ENCODE measurements at places on chromosomes 16 and 17.

DNA sequence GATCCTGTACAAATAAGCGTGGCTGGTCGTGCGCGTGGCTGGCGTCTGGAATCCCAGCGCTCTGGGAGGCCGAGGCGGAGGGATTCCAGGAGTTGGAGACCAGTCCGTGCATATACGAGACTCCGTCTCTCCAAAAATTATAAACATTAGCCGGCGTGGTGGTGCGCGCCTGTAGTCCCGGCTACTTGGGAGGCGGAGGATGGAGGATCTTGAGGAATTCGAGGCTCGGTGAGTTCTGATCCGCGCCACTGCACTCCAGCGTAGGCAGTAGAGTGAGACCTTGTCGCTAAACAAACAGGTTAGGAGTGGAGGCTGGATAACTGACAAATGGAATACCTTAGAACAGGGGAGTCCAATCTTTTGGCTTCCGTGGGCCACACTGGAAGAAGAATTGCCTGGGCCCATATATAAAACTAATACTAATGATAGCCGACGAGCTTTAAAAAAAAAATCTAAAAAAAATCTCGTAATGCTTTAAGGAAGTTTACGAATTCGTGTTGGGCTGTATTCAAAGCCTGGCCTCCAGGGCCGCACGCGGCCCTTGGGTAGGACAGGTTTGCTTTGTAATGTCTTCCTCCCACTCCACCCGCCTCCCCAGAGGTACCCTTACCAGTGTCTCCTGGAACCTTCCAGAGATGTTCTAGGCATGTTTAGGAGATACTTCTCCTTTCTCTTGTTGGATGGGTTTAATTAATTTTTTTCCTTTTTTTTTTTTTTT lies 909 bp upstream of the RSL1D1 start:
- peak; percentile 45 for DNase-seq

- no peak for DNase-seq
Observed at GRCh38 chr16:27330542-27330941, 16.8 kb downstream of the IL4R start.

DNA sequence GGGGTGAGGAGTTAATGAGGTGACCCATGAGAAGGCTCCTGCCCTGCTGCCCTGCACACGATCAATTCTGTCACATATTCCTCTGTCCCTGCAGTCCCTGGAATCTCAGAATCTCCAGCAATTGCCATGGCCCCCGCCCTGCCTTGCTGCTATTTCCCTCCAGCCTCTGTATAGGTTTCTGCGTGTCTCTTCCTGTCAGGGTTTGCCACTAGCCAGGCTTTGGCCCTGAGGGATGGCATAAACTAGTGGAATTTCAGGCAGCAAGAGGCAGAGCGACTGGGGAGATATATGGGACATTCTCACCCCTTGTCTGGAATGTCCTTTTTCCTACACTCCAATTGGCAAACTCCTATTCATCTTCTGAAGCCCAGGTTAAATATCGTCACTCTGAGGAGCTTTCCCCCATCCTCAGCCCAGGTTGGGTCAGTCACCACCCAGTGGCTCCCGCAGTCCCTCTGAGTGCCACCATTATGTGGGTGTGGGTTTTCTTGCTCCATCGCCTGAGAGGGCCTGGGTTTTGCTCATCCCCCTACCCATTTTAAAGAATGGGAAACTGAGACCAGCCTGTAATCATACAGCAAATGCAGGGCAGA lies 15.5 kb upstream of the NATD1 start:
- DNase-seq = no peak

GRCh38 chr17:76969598-76970172 lies 101.5 kb downstream of the MGAT5B start:
- DNase-seq = no peak

- DNase-seq = no peak
Observed at GRCh38 chr17:31843070-31843745, 15.8 kb downstream of the COPRS start.

GRCh38 chr16:1082952-1083675 lies 10.6 kb downstream of the SSTR5 start:
- DNase-seq = no peak

GRCh38 chr17:33973491-33973890 lies 281.6 kb upstream of the CCL2 start:
- no peak for DNase-seq

DNA sequence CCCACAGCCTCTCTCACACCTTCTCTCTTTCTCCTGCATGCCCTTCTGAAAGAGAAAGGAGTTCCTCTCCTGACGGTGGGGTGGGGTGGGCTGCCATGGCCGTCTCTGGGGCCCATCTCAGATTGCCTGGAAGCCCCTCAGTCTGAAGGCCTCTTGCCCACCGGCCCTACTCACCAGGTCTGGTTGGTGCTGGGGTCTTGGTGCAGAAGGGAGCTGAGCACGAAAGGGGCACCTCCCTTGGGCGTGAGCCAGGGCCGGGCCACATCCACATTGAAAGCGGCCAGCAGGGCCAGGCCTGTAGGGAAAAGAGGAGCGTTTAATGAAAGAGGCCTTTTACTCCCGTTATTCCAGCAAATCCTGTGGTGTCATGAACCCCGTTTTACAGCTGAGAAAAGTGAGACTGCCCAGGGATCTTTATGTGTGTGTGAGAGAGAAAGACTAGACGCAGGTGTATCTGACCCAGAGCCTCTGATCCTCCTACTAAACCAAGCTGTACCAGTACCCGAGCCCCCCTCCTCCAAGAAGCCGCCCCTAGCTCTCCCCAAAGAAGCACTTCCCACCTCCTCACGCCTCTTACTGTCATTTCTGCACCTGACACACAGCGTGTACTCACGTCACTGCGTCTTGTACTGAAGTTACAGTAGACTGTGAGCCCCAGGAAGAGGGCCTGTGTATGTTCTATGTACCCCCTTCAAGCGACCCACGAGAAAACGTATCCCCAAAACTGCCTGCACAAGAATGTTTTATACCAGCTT lies 23.4 kb downstream of the ITGAE start:
- DNase-seq = no peak

GRCh38 chr17:43723697-43724359 lies 34.8 kb downstream of the SOST start:
- no peak for DNase-seq

DNA sequence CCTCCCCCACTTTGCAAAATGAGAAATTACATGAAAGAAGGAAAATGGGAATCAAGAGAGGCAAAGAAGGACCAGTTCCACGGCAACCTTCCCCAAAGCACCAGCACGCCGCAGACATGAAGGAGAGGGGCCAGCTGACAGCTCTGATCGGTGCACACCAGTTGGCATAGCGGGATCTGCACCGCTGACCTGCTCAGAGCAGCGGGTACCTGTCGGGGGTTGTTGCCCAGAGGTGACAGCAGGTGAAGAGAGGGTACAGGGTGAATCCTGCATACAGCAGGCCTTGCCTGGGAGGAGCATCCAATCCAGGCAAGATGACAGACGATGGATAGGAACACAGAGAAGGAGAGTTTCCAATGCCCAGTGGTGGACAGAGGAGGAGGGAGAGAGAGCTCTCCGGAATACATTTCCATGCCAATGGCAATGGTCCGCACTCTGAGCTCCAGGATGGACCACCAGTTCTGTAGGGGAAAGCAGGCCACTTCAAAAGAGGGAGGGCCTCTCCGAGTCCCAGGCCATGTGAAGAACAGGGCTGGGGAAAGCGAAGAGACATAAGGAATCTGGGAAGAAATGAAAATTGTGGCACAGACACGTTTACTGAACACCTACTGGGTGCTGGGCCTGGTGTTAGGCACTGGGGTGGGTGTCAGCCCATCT lies 24.0 kb downstream of the CEP295NL start:
- no peak for DNase-seq

DNA sequence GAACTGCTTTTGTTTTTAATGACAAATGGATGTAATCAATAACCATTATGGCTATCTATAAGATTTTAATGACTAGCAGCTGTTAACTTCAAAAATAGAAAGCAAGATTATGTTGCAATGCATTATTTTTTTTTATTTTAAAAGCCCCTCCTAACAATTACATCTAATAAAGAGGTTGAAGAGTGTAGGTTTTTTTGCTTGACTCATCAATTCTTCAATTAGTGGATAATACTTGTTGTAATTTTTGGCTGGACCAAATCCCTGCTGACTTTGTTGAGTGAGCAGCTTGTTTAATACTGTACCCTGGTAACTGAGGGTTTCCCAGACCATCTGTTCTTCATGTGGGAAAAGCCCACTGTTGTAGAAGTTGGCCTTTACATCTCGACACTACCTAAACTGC lies 24.2 kb downstream of the KRT25 start:
- DNase-seq = no peak

Data from NCI-H2029 treated with DMSO at 0.1 percent for 48 hours (cell line).